ENCODE measurements at places on chromosomes 5 and 9. TPM values are rescaled to one million over a fixed set of nuclear protein-coding genes. Genes with fewer than 3 reads are reported as not detected.

Gene CD14
- not detected for total RNA-seq

Gene BAAT
- total RNA-seq, result 0.94 TPM

Gene PAEP
- total RNA-seq, result not detected

Gene PCDHB12
- total RNA-seq, result 1.2 TPM

Gene CDK7
- 75.5 TPM for total RNA-seq

Gene IQGAP2
- under 0.01 TPM for total RNA-seq

Gene OLFML2A
- 6.6 TPM for total RNA-seq

Gene CAVIN4
- 0.69 TPM for total RNA-seq

Gene ASPN
- not detected for total RNA-seq

Gene STPG3
- not detected for total RNA-seq

Gene RABGAP1
- total RNA-seq, result 18.9 TPM

Gene HSD17B3
- 0.10 TPM for total RNA-seq

Gene ATG12
- 42.2 TPM for total RNA-seq

Gene FAXDC2
- not detected for total RNA-seq

Gene GFRA3
- total RNA-seq, result not detected

Gene LCN10
- not detected for total RNA-seq

Gene RLN2
- 1.1 TPM for total RNA-seq
